ENCODE measurements at places on chromosomes 16 and 17. TPM values are rescaled to one million over a fixed set of nuclear protein-coding genes. Genes with fewer than 3 reads are reported as not detected.

TBX4 gene
- not detected for total RNA-seq

SLC6A2 gene
- total RNA-seq: not detected

- H3K4me1 ChIP-seq: no peaks in the 10 kb centered on the region
- no peak for DNase-seq
- H3K36me3 ChIP-seq: no peaks in the 10 kb centered on the region
- H3K27me3 ChIP-seq: no peaks in the 10 kb centered on the region
- no peak overlapping the region for H3K4me3 ChIP-seq
Measured at GRCh38 chr16:6977916-6978315, 354.7 kb upstream of the RBFOX1 start.

DNA sequence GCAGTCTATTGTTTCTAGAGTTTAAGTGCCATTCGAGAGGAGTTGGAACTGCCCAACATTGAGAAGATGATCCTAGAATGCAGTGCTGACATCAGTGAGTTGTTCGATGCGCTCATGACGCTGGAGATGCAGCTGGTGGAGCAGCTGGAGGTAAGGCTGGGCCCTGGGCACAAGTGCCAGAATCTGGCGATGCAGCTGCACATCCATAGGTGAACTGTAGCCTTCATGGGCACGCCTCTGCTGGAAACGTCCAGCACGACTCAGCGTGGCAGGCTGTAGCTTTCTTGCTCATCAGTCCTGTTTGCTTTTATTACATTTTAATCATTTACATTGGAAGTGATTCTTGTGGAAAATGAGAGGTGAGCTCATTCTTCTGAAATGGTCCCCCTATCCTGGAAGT is 31.7 kb downstream of the DRC3 start:
- H3K4me3 ChIP-seq: no peak overlapping the region
- no peak overlapping the region for H3K27ac ChIP-seq
- no peaks in the 10 kb centered on the region for H3K36me3 ChIP-seq
- DNase-seq: no peak

GRCh38 chr17:27049104-27049784 is 244.7 kb upstream of the WSB1 start:
- DNase-seq: no peak
- no peaks in the 10 kb centered on the region for H3K36me3 ChIP-seq
- H3K4me1 ChIP-seq: no peaks in the 10 kb centered on the region
- no peaks in the 10 kb centered on the region for H3K27me3 ChIP-seq

DNA sequence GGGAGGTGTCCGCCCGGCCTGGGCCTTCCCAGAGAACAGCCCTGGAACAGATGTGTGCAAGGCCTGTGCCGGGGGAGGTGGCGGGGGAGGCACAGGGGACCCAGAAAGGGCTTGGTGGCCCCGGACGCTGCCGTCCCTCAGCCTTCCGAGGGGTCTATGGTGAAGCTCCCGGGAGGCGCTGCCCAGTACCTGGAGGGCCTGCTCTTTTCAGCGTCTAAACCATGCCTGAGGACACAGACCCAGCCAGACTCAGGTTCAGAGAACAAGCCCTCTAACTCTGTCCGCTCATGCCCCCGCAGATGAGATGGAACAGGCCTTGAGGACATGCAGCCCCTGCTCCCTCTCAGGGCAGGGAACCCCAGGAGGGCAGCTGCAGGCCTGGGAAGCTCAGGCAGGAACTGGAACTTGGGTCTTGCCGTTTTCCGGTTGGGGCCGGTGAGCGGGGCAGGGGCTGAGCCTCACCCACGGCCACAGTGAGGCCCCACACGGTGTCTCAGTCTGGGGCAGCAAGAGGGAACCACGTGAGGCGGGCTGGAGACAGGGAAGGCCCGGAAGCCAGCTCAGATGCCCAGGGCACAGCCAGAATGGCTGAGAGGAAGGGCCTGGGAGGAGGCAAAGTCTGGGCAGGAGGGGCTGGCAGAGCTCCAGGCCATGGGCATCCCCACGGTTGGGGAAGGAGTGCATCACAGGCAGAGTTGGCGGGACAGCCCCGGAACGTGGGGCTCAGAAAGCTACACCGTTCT is 12.5 kb downstream of the SLC16A3 start:
- DNase-seq: peak; percentile 52
- H3K4me1 ChIP-seq: peaks cover 57% of the 10 kb centered on the region
- no peaks in the 10 kb centered on the region for H3K27me3 ChIP-seq
- H3K36me3 ChIP-seq: peaks cover 25% of the 10 kb centered on the region
- no peak overlapping the region for H3K4me3 ChIP-seq

DNA sequence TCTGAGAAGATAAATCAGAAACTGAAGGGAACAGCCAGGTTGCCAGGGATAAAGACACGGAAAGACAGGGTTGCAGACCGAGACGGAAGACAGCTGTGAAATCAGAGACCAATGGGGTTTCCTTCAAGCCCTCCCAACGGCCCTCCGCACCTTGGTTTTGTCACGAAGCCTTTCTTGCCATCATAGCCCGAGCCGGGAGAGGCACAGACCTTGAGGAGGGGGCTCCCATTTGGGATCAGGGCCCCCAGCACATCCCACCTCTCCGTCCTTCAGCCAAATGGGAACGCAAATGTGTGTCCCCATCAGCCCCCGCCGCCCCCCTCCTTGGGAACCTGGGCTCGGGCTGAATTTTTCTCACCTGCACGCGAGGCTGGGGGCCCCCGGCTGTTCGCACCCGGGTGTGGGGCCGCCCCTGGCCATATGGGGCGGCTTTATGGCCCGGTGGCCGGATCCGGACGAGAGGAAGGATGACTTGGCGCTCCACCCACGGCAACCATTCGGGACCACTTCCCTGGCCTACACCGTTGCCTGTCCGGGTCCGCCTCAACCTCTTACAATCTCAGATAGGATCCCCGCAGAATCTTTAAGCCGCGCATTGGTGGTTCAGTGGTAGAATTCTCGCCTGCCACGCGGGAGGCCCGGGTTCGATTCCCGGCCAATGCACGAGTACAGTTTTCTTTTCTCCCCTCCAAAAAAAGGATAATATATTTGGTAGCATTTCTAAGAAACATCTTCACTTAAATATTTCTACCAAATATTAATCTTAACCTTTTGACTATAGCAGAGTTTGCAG is 1.4 kb upstream of the HES7 start:
- no peak overlapping the region for H3K27ac ChIP-seq
- H3K4me1 ChIP-seq: peaks cover 47% of the 10 kb centered on the region
- H3K36me3 ChIP-seq: no peaks in the 10 kb centered on the region
- peak overlapping the region; percentile 60 for H3K4me3 ChIP-seq
- no peak for DNase-seq

Measured in astrocyte (in vitro differentiated cells and primary cell).